ENCODE measurements at places on chromosomes 2 and 18. TPM values are rescaled to one million over a fixed set of nuclear protein-coding genes. Genes with fewer than 3 reads are reported as not detected.

Gene ANKRD30B
- not detected for total RNA-seq

Gene TCF23
- total RNA-seq, result 10.7 TPM

Gene AQP12B
- total RNA-seq, result not detected

Gene DUSP2
- total RNA-seq, result 3.5 TPM

Gene SERPINB7
- total RNA-seq, result not detected

Gene HOXD3
- total RNA-seq, result 10.9 TPM

Gene FRZB
- total RNA-seq, result 6.9 TPM

Gene NOL4
- total RNA-seq, result 0.38 TPM

Gene GLI2
- total RNA-seq, result 21.1 TPM

Gene GLS
- total RNA-seq, result 231 TPM

Gene SLC14A1
- 2.2 TPM for total RNA-seq

Gene LRRTM1
- total RNA-seq, result 0.10 TPM

Gene PIEZO2
- total RNA-seq, result 7.5 TPM

Gene ITGB6
- total RNA-seq, result not detected

Gene LOXHD1
- 0.38 TPM for total RNA-seq

Gene XDH
- not detected for total RNA-seq

Gene NAT8
- total RNA-seq, result not detected

Gene IL36B
- not detected for total RNA-seq

Gene AKAIN1
- not detected for total RNA-seq

Gene SPEG
- 175 TPM for total RNA-seq

Gene MEIS1
- total RNA-seq, result 96.9 TPM

Gene PROM2
- 0.28 TPM for total RNA-seq

Gene MAL
- total RNA-seq, result 1.0 TPM

Gene MAPK4
- total RNA-seq, result 8.7 TPM

Gene KCNJ3
- 16.2 TPM for total RNA-seq

Gene ZC3H15
- total RNA-seq, result 54.3 TPM

Gene STPG4
- total RNA-seq, result not detected

Gene SIGLEC15
- total RNA-seq, result 0.46 TPM

Gene FLACC1
- 4.3 TPM for total RNA-seq

Gene MOGAT1
- not detected for total RNA-seq

Gene KATNAL2
- total RNA-seq, result 3.9 TPM

Gene FBXO11
- 64.6 TPM for total RNA-seq

Gene SLC9A2
- not detected for total RNA-seq

Gene RUFY4
- 0.14 TPM for total RNA-seq

Gene B4GALT6
- total RNA-seq, result 4.5 TPM

Gene SCN9A
- 5.7 TPM for total RNA-seq

Gene PAX3
- 0.37 TPM for total RNA-seq

Gene WDR7
- total RNA-seq, result 27.3 TPM

Gene GALNT14
- total RNA-seq, result 1.1 TPM

Gene ICOS
- total RNA-seq, result not detected

Gene GALNT5
- total RNA-seq, result 0.19 TPM

Gene ABCG8
- not detected for total RNA-seq

Gene AOX1
- total RNA-seq, result 212 TPM

Gene C2orf66
- total RNA-seq, result not detected

Gene CPLX4
- total RNA-seq, result not detected

Gene SOWAHC
- 12.2 TPM for total RNA-seq

Gene WNT10A
- not detected for total RNA-seq

Gene TMEM247
- not detected for total RNA-seq

Gene TTN
- total RNA-seq, result 6.7 TPM

Gene EIF2AK2
- 39.8 TPM for total RNA-seq

Gene COLEC12
- 23.0 TPM for total RNA-seq

Gene VWC2L
- total RNA-seq, result 0.10 TPM

Gene ALPG
- total RNA-seq, result not detected

Gene BOK
- total RNA-seq, result 20.1 TPM

Gene NFATC1
- total RNA-seq, result 23.9 TPM

All from posterior vena cava (tissue), 2 donors.